Left colon (tissue), 2 donors: ENCODE measurements at places on chromosomes 4 and X. TPM values are rescaled to one million over a fixed set of nuclear protein-coding genes. Genes with fewer than 3 reads are reported as not detected.

The ATP8A1 gene
- 64.7 TPM for total RNA-seq

The RTL9 gene
- not detected for total RNA-seq

The DCAF4L1 gene
- total RNA-seq, result 0.06 TPM

The TMEM154 gene
- 1.4 TPM for total RNA-seq

The OPN1MW3 gene
- total RNA-seq, result not detected

- no peak for DNase-seq
Observed at GRCh38 chrX:16014171-16014570, 109.2 kb upstream of the GRPR start.

DNA sequence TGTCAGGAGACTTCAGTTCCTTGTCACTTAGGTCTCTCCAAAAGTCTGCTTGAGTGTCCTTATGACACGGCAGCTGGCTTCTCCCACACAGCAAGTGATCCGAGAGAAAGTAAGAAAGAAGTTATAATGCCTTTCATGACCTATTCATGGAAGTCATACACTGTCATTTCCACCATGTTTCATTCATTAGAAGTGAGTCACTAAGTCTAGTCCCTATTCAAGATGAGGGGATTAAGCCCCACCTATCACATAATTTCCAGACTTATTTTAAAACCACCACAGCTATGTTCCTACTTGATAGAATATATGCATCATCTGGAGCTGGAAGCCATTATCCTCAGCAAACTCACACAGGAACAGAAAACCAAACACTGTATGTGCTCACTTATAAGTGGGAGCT, 25.2 kb upstream of the COL25A1 start:
- DNase-seq, result no peak

- no peak for DNase-seq
Observed at GRCh38 chrX:126165401-126165720, 728 bp downstream of the DCAF12L2 start.

DNA sequence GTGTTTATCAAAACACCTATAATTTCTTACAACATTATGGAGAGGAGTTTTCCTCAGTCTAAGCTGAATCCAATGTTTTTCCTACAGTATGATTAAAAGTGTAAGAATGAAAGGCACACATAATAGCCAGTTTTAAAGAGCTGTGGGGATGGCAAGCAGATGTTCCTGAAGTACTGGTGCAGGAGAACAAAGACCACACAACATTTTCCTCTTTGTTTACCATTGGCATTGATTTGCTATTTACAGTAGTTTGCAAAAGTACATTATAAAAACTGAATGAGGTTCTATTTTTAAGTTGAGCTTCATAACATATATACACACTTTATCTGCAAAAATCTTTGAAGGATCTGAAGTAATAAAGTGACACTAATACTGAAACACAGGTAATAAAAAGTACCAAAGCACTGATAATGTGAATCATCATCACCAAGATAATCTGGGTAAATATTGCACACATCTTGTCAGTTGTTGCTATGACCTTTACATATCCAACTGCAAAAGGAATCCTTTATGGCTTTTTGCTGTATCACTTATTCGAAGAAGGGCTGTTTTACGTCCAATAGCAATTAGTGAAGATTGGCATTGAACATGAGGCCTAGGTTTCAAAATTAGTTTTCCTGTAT, 22.5 kb downstream of the TCEAL1 start:
- DNase-seq, result no peak

GRCh38 chrX:40079572-40079971, 18.2 kb downstream of the BCOR start:
- DNase-seq, result no peak

- no peak for DNase-seq
Observed at GRCh38 chr4:73752424-73752823, 12.1 kb downstream of the CXCL8 start.

- DNase-seq, result no peak
Observed at GRCh38 chr4:26484516-26484915, 5.8 kb downstream of the CCKAR start.

- DNase-seq, result no peak
Observed at GRCh38 chr4:95219109-95219508, 329.7 kb downstream of the UNC5C start.

DNA sequence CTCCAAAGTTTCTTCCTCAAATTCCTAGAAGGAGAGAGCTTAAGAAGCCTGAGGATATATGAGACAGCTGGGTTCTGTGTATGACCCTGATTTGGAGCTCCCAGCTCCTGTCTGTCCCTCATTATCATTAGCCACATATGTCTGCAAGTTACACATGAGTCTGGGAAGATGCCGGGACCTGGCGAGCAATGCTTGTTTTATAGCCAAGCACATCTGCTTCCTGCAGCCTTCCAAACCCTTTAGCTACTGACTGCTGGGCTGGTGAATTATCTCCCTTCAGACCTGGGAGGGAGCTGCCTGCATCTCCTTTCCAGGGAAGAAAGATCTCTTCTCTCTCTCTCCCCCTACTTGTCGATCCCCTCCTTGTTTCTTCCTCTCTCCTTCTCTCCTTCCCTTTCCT, 556.7 kb upstream of the BOD1L1 start:
- DNase-seq, result no peak

DNA sequence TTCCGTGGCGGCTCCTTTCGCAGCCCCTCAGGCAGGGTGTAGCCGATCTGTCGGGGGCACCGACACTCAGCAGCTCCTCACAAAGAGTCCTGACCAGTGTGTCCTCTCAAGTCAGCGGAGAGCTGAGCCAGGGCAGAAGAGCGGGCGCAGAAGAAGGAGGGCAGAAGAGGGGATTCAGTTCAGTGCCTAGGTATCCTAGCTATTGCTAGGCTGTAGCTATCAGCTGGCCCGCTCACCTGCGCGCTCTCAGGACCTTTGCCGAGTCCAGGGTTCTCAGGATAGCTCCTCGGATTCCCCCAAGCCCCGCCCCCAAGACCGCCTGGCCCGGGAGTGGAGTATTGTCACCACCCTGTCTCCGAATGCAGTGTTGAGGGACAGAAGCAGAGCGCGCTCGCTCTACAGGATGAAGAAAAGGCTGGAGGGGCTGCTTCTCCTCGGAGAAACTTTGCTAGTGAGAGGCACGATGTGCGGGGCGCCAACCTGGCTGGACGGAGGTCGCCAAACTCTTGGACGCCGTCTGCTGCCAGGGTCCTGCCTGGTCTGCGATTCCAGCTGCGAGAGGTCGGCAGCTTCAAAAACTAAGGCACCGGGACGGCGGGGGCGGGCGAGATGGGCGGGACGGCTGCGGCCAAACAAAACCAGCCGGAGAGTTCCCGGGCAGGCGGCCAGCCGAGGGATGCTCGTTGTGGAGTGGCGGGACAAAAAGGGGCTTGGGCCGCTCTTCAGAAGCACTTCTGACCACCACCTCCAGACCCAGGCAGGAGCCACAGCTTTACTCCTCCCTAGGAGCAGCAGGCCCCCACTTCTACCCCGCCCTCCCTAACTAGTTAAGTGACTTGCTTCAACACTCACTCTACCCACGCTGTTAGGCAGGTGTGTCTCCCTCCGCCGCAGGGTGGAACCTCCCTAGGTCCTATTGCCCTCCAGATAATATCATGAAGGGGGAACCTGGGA, at the start of gene XKRX:
Gene XKRX, minus strand, starts transcription at position 258 of the 954 bp plus-strand sequence. CDS start 613 bp downstream, outside the sequence.
- DNase-seq, result peak; percentile 73

- no peak for DNase-seq
Observed at GRCh38 chrX:16832301-16832700, 37.9 kb downstream of the RBBP7 start.

DNA sequence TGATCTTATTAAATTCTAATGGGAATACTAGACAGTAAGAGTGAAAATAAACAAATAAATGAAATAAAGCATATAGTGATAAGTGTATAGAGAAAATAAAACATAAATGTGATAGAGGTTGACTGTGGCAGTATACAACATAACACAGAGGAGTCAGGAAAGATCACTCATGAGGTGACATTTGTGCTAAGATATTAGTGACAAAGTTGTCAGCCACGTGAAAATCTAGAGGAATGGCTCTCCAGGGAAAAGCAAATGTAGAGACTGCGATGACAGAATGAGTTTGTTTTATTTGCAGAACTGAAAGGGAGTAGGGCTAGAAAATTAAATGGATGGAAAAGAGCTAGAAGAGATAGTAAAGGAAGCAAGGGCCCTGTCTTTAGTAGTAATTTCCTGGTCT, 72.8 kb upstream of the GABRA2 start:
- no peak for DNase-seq

- DNase-seq, result no peak
Observed at GRCh38 chr4:8897251-8898167, 25.9 kb upstream of the HMX1 start.

DNA sequence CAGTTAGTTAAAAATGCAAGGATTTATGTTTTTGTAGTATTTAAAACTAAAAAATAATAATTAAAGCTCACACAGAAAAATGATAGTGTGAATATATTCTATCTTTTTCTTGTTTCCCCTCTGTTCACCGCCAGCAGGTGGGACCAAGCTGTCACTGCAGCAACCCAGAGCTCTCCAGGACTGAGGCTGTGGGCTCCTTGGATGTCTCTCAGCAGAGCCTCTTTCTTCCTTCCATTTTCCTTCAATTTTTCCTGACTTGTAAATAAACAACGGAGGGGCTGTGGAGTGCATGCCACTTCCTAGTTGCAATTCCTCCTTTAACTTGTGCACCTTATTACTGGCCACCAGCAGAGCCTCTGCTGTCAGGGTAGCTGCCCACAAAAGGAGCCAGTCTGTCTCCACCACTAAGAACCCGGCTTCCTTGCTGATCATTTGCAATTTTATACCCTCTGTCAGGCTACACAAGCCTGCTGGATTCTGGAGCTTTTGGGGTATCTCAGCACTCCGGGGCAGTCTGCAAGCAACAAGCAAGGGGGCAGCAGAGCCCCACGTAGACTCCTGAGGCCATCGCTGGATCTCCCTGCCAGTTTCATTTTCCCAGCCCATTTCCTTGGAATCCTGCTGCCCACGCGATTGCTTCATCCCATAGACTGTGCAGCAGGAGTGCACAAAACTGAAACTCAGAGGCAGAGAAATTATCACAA, 1467.4 kb downstream of the C4orf33 start:
- peak; percentile 3 for DNase-seq

GRCh38 chr4:180285796-180286195, 1957.4 kb upstream of the TENM3 start:
- DNase-seq, result no peak

GRCh38 chr4:155207534-155208257, 740 bp upstream of the NPY2R start:
- DNase-seq, result no peak

DNA sequence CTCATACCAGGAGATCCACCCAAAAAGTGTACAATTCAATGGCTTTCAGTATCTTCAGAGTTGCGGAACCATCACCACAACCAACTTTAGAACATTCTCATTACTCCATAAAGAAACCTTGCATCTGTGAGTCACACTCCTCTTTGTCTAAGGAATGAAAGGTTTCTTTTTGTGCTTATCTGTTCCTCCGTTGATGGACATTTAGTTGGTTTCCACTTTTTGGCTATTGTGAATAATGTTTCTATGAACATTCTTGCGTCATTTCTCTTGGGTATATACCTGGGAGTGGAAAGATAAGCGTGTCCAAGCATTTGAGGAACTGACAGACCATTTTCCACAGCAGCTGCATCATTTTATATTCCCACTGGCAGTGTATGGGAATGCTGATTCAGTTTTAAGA, 10.6 kb downstream of the FAM184B start:
- DNase-seq, result no peak

DNA sequence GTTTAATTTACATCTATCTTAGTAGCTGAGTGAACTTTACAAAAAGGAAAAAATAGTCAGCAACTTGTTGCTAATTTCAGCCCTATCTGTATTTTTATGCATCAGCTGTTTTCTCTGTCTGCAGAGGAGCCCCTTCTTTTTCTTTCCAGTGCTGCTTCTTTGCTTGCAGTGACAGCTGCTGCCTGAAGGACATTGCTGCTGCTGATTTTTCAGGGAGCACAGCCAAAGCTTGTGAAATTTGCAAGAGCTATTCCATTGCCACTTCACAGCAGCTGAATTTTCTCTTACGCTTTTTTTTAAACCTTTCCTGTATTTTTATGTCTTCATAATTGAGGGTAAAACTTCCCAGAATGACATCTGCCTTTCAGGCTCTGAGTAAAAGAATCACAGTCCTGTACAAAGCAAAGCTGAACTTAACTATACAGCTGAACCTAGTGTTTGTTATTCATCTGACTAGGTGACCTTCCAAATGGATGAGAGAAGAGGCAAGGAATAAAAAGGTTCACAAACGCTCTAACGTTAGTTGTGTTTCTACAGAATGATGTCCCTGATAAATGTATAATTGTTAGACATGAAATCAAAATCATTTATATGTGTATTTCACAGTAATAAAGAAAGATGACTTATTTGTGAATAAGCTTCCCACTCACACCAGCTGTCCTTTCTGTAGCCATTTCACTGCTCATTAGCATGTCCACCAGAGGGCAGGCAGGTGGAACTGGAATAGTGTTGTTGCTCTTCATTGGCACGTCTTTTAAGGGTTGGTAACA, 541.4 kb downstream of the ADGRL3 start:
- DNase-seq, result no peak

GRCh38 chr4:169791062-169791461, 33.3 kb upstream of the HPF1 start:
- no peak for DNase-seq

GRCh38 chrX:153474718-153475117, 4.3 kb upstream of the HAUS7 start:
- DNase-seq, result no peak

- DNase-seq, result no peak
Observed at GRCh38 chr4:129446074-129446473, 350.1 kb downstream of the C4orf33 start.

- no peak for DNase-seq
Observed at GRCh38 chr4:181964731-181965130, 278.5 kb upstream of the TENM3 start.

DNA sequence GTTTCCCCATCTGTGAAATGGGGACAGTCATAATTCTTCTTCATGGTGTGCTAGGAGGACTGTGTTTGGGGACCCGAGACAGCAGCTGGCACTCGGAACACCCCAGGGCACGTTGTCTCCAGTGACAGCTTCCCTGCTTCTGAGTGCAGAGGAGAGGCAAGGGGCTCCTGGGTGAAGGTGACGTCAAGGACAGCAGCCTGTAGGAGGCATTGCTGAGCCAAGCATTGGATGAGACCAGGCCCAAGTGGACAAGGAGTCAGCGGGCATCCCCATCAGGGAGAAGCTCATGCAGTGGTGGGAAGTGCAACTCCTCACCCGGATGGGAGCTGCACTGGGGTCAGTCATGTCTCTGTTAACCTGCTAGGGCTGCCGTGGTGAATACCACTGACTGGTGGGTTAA, 46.1 kb downstream of the EVC start:
- no peak for DNase-seq

DNA sequence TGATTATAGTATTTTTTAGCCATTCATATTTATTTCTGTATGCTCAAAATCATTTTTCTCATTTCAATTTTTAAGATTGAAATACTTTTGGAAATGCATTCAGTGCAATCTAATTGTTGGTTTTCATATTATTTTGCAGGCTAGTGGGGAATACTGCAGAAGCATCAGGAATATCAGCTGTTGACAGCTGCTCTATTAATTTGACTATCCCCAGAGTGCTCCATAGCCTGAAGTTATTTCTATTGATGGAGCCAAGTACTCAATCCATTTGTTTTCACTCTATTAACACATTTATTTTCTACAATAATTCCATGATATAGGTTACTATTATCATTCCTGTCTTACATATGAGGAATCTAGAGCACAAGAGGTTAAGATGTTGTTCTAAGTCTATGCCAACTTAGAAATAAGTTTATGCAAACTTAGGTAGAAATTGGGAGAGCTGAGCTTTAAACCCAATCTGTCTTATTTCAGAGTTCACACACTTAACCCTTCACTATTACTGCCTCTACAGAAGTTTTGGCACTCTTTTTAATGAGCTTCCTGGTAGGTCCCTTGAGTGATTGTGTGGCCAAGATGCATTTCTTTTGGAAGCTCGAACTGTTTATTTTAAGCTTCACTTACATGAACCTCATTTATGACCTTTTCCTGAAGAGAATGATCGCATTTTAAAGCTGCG, 65.6 kb upstream of the PCDH18 start:
- DNase-seq, result no peak

GRCh38 chr4:8255698-8256441, 13.7 kb upstream of the HTRA3 start:
- DNase-seq, result no peak
